ENCODE measurements at places on chromosomes 3 and 15. TPM values are rescaled to one million over a fixed set of nuclear protein-coding genes. Genes with fewer than 3 reads are reported as not detected.

CMTM7 gene
- 10.0 TPM for total RNA-seq

IQCF5 gene
- not detected for total RNA-seq

SLC9C1 gene
- total RNA-seq, result not detected

ZCWPW2 gene
- total RNA-seq, result 0.88 TPM

RABL3 gene
- total RNA-seq, result 15.2 TPM

CA12 gene
- total RNA-seq, result 114 TPM

SPTBN5 gene
- total RNA-seq, result 0.36 TPM

IL5RA gene
- not detected for total RNA-seq

CCR8 gene
- not detected for total RNA-seq

PCBP4 gene
- total RNA-seq, result 22.4 TPM

Data from osteoblast (primary cell).